Urinary bladder (tissue), 4 donors: ENCODE measurements at places on chromosomes 6 and 20. TPM values are rescaled to one million over a fixed set of nuclear protein-coding genes. Genes with fewer than 3 reads are reported as not detected.

GRCh38 chr6:132456700-132457143, 55.4 kb upstream of the MOXD1 start:
- DNase-seq = no peak

GRCh38 chr6:108596956-108597355, 36.2 kb downstream of the FOXO3 start:
- DNase-seq = no peak

MAP7 gene
- polyA plus RNA-seq = 3.3 TPM

DNA sequence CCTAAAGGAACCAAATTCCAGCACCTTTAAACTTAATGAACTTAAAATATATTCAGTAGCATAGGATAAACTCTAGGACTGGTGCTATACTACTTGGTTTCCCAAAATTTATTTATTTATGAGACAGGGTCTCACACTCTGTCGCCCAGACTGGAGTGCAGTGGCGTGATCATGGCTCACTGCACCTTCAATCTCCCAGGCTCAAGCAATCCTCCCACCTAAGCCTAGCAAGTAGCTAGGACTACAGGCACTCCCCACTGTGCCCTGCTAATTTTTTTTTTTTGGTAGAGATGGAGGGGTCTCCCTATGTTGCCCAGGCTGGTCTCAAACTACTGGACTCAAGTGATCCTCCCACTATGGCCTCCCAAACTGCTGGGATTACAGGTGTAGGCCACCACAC, 21.4 kb downstream of the EIF2S2 start:
- DNase-seq = no peak

DNA sequence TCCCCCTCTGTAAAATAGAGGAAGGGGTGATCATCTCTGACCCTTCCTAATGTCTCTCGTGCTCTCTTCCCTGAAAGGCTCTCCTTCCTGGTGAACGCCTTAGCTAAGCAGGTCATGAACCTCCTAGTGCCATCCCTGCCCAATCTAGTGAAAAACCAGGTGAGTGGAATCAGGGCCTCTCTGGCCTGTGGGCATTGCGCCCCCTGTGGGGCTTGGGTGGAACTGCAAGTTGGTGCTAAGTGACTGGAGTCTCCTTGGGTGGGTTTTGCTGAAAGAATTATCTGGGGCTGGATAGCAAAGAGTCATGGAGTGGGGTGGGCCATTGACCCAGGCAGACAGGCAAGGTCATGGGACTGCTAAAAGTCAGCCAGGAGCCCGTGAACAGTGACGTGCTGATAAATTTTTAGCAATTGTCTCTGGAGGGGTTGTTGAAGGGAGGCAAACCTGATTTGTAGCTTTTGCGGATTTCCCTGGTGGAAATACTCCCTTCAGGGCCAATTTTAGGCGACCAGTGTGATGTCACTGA, 8.9 kb downstream of the BPIFB1 start:
- DNase-seq = no peak

DNA sequence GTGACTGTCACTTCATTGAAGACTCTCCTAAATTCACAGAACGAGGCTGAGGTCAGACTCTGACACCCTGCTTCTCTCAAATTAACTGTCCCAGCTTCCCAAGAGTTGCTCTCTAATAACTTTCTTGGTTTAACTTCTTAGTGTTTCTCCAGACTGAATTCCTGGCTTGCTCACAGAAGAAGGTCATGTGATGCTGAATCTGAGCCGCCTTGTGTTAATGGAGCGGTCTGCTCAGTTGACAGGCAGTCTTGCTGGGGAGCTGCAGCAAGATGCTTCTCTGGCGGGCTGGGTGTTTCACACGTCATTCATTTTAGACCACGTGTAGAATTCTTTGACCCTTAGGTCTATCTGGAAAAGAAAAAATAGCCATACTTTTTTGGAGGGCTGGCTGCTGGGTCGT, 107.3 kb downstream of the FOXO3 start:
- no peak for DNase-seq

MUCL3 gene
- not detected for polyA plus RNA-seq

GRCh38 chr20:9093218-9093957, 24.5 kb downstream of the PLCB4 start:
- DNase-seq = peak; percentile 66

ESR1 gene
- polyA plus RNA-seq = 1.8 TPM

PGK2 gene
- not detected for polyA plus RNA-seq

IYD gene
- 0.03 TPM for polyA plus RNA-seq

DNA sequence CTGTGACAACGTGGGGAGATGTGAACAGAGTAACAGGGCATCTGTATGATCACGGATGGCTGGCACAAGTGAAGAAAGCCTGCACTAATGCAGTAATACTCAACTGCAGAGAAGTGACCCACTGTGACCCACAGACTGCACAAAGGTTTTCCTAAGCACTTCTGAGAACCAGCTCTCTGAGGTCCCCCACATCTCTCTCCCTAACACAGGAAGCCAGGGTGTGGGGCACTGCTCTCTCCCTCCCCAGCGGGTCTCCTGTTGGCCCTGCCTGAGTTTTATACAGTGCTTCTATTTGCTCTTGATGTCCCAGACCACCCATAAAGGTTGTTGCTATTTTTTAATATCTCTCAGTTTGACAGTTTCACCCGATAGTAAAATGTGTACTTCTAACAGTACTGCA, 11.3 kb downstream of the APMAP start:
- DNase-seq = no peak

- no peak for DNase-seq
Observed at GRCh38 chr6:42436825-42437224, 14.9 kb downstream of the TRERF1 start.

DNA sequence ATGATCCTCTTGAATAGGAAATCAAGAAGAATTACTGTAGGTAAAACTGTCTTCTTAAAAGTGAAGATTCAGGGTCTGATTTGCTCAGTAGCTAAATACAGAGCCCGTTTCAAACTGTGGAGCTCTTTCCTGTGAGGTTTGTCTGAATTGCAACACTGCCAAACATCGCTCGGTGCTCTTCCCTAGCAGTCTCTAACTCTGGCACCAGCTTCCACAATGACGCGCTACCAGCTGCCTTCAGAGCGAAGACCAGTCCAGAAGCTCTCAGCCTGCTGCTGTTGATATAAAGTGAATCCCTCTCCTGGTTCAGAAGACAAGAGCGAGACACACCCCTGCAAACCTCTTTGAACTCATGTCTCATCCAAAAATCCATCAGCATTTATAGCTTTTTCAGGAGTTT, 447.0 kb downstream of the LMBRD1 start:
- DNase-seq = no peak

GRCh38 chr6:167676000-167676665, 150.6 kb upstream of the AFDN start:
- DNase-seq = no peak

DNA sequence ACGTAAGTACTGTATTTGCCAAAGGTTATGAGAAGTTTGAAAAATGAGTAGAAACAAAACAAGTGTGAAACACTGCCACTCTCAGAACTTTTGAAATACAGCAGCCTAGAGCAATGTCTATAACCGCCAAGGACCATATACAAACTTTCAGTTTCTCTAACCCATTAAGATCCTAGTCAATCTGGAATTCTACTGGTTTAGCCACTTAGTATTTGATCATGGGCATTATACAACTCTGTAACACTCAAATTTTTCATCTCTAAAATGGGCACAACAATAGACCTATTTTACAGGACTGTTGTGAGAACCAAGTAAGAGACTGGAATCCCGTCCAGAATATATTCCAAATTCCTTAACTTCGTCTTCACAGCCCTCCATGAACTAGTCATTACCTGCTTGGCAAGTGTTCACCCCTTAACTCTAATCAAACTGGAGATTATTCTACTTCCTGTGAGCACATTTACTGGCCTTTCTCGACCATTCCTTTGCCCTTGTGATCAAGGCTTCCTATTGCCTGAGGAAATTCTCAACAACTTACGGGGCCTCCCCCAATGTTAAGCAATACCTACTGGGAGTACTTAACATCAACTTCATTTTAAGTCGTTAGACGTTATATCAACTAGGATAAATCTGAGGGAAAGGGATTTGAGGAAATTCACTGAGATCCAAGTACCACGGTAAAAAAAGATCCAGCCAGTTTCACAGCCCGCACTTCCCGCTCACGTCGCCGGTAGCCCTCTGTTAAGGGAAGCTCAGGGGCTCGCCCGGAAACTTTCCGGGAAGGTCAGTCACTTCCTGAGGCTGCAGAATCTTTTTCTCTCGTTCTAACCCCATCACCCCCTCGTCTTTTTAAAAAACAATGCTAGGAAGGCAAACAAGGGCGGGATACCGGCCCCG, 1.1 kb downstream of the EIF2S2 start:
- no peak for DNase-seq

GRCh38 chr20:23995905-23996666, 7.5 kb upstream of the GGTLC1 start:
- DNase-seq = no peak

PRKN gene
- 3.5 TPM for polyA plus RNA-seq

DNA sequence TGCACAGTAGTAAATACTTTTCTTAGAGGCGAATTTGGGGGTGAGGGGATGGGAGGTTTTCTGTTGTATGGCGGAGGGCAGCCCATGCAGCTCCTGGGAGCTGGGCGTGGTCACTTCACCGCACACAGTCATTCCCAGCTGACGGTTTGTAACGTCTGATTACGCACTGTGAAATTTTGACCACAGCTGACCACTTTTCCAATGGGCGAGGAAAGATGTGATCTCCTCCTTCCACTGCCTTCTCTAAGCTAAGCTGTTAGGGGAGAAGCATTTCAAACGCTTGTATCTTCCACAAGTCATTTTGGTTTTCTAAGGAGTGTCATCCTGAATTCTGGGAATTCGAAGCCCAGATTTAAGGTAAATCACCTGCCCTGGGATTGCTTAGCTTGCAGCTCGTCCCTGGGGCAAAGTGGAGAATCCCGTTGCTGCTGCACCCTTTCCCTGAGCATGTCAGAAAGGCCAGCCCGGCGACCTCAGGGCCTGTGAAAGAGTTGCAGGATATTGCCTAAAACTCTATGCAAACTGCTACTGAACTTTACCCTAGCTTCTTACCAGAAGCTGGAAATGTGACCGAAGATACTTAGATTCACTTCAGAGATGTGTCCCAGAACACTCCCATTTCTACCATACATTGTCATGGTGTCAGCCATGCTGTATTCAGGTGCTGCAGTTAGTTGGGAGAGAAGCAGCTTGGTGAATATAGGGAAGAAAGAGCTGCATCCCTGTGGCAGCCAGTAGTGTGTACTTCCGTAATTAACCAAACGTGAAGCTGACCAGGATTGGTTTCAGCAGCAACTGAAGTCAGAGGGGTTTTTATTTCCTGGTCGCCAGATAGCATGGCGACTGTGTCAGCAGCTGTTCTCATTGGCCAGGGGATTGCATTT, 58.9 kb downstream of the RREB1 start:
- DNase-seq = no peak

LINC00237 gene
- not detected for polyA plus RNA-seq

- DNase-seq = no peak
Observed at GRCh38 chr6:132725947-132726607, 12.2 kb upstream of the VNN1 start.

DNA sequence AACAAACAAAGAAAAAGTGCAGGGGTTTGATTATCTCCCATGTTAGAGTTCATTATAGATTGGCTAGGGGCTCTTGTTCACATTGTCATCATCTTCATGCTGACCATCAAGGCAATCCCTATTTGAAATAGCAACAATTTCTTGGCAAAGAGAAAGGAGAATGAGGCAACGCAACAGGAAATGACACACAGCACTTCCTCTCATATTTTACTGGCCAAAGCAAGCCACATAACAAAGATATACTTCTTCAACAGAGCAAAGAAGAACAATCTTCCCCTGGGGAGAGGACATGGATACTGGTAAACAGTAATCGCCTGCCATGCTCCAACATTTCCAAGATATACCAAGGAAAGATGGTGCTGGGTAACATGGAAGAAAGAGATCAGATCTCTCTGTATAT, 29.8 kb downstream of the EPM2A start:
- no peak for DNase-seq

EPB41L2 gene
- polyA plus RNA-seq = 47.3 TPM

ZNF318 gene
- polyA plus RNA-seq = 10.1 TPM

TTBK1 gene
- polyA plus RNA-seq = 0.20 TPM

- no peak for DNase-seq
Observed at GRCh38 chr6:10771371-10771894, 23.8 kb downstream of the TMEM14B start.

DNA sequence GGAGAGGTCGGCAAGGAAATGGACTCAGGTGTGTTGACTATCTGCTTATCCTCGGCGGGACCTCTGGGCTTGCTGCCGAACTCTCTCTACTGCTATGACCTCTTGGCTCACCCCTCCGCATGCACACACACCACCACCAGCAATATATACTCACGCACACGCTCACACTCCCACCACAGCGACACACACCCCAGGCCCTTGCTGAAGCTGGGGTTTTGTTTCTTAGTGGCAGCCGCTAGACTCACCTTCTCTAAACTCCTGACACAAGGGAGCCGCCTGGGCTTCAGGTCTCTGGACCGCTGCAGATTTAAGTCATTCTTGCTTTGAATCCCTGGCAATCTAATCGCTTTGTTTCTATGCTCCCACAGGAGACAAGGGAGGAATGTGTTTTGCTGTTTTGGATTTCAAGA, 59.4 kb upstream of the BACH2 start:
- DNase-seq = no peak

BPIFB2 gene
- polyA plus RNA-seq = not detected

GRCh38 chr6:5211492-5211891, 49.3 kb downstream of the LYRM4 start:
- DNase-seq = no peak

DNA sequence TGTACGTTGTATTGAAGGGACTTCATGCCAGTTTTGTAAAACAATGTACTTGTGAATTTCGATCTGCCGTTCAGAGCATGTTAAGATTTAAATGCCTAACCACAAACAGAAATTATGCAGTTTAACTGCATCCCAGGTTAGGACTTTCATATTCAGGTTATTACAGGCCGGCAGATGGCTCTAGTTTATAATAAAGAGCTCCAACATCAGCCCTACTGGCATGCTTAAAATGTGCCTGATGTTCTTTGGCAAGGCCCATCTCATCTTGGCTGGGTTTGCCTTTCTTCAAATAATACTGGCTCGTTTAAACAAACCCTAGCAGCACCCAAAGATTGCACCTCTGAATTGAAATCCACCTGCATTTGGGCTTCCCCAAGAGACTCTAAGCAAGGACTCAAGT, 169.3 kb upstream of the RIN2 start:
- no peak for DNase-seq
